Activated T-cell treated with anti-CD3 and anti-CD28 coated beads for 48 hours (primary cell): ENCODE measurements at places on chromosomes 3 and 15.

DNA sequence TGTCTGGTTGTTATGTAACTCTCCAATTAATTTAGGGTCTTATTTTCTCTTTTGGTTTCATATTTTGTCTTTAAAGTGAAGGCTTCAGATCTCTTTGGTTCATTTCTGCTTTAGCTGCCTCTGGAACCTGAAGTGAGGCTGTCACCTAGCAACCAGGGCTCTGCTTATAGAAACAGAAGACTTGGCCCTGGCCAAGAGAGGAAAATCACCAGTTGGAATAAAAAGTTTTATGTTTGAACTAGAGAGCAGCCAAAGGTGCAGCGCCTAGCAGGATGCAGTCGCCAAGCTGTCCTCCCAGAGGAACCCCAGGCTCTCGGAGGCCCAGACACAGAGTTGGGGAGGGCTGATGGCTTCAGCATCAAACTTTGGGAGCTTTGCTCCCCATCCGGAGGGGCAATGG lies 41.1 kb downstream of the LYZL4 start:
- DNase-seq = no peak

GRCh38 chr3:150296123-150296735 lies 111.9 kb upstream of the TSC22D2 start:
- no peak for DNase-seq

DNA sequence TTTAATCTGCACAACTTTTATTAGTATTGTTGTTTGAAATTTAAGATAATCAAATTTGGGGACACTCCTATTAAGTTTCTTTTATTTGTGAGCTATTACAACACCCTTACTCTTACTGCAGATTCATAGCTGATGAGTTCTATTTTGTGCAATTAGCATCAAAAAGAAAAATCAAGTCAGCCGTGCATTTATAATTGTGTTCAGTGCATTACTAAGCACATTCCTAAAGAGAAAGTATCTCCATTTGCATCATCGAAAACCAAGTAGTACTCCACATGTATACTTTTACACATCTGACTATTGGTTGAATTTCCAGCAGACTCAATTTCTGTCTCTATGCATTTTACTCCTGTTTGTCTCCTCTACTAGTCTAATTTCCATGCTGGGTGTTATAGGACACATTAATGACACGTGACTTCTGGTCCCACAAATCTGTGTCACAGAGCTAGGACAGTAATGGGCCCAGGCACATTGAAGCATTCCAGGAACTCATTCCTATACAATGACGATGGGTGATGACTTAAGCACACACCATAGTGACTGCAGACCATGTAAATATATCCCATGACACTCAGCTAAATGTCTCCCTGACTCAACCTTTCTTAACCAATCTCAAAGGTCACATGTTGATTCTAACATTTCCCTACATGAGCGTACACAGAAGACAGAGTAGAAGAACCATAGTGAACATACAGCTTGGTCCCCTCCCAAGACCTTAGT lies 477.5 kb downstream of the LPP start:
- DNase-seq = no peak

- no peak for DNase-seq
These were observed 17.4 kb upstream of the TRMT10C start for GRCh38 chr3:101544161-101544850.

- no peak for DNase-seq
These were observed 128.3 kb downstream of the MAP2K5 start for GRCh38 chr15:67670647-67671305.

GRCh38 chr15:88802250-88802990 lies 816 bp upstream of the ACAN start:
- no peak for DNase-seq

GRCh38 chr15:60945196-60945595 lies 283.9 kb downstream of the RORA start:
- no peak for DNase-seq

DNA sequence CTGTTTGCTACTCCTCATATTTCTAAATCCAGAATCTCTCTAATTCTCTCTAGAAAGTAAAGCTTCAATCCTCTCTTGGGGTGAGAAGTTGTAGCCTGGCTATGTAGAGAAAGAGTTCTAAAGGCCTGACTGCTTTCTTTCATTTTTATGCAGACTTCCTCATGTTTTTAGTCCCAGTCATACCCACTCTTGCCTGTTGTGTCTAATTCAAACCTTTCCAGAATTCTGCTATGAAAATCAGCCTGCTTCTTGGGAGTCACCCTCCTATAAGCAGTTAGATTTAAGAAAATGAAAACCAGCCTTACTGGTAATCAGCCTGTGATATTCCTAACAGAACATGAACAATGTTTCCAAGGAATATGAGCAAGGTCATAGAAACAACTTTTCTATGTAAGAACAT lies 14.8 kb upstream of the ZNF639 start:
- DNase-seq = no peak

DNA sequence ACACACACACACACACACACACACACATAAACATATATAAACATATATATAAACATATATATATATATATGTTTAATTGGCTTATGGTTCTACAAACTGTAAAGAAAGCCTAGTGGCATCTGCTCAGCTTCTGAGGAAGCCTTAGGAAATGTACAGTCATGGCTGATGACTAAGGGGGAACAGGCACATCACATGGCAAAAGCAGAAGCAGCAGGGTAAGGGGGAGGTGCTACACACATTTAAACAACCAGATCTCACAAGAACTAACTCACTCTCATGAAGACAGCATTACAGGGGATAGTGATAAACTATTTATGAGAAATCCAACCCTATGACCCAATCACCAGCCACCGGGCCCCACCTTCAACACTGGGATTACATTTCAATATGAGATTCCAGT lies 922.9 kb downstream of the SI start:
- DNase-seq = no peak

- DNase-seq = no peak
These were observed 41.6 kb downstream of the PIK3CA start for GRCh38 chr3:179189759-179190158.

GRCh38 chr3:86388820-86389219 lies 602.1 kb downstream of the VGLL3 start:
- no peak for DNase-seq

DNA sequence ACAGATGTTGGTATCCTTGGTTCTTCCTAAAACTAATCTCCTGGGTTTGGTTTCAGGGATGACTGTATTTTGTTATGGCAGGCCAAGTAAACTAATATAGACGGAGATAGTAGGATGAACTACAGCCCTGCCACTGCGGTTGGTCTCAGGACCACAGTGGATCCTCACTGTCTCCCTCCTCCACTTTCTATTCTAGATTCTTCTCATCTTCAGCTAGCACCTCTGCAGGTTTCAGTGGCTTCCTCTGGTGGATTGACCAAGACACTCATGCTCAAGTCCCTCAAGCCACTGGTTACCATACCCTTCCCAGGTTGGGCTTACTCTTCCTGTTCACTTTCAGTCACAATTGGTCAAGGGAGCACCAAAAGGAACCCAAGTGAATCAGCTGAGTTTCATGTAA lies 71.1 kb upstream of the CLDN18 start:
- no peak for DNase-seq

DNA sequence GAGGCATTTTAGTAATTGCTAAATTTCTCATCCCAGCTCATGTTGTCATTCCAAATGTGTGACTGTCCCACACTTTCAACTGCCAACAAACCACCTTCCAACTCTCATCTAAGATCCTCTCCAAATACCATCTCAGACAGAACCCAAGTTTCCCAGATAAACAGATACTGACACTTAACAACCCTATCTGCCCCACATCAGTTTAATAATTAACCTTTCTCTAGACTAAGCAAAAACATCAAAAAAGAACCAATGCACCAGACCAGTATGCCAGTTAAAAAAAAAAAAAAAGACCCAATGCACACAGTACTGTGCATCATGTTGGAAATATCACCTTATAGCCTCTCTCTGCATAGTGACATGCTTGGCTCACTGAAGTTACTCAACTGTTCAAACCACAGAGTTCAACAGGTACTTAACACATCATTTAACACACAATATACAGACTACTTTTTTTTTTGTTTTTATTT lies 5.5 kb downstream of the SFMBT1 start:
- no peak for DNase-seq

GRCh38 chr3:56157693-56158362 lies 310.4 kb downstream of the ERC2 start:
- DNase-seq = no peak

DNA sequence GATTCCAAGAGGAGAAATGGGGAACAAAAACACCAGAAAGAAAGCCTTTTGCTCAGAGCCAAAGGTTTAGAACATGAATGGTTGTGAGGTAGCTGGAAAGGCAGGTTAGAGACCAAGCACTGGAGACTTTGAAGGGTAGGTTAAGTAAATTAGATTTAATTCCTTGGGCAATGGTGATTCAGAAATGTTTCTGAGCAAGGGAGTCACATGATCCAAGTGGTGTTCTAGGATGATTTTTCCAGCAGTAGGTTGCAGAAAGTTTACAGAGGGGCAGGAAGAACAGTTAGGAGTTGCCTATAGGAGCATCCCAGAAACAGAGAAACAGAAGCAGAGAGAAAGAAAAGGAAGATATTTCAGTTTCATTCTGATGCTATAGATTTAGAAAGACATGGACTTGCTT lies 139.8 kb downstream of the WDR76 start:
- DNase-seq = no peak

GRCh38 chr3:72680766-72681165 lies 167.5 kb downstream of the SHQ1 start:
- DNase-seq = no peak

GRCh38 chr3:179073816-179074215 lies 2.2 kb upstream of the ZMAT3 start:
- no peak for DNase-seq

GRCh38 chr15:92661956-92662355 lies 6.4 kb upstream of the FAM174B start:
- no peak for DNase-seq

DNA sequence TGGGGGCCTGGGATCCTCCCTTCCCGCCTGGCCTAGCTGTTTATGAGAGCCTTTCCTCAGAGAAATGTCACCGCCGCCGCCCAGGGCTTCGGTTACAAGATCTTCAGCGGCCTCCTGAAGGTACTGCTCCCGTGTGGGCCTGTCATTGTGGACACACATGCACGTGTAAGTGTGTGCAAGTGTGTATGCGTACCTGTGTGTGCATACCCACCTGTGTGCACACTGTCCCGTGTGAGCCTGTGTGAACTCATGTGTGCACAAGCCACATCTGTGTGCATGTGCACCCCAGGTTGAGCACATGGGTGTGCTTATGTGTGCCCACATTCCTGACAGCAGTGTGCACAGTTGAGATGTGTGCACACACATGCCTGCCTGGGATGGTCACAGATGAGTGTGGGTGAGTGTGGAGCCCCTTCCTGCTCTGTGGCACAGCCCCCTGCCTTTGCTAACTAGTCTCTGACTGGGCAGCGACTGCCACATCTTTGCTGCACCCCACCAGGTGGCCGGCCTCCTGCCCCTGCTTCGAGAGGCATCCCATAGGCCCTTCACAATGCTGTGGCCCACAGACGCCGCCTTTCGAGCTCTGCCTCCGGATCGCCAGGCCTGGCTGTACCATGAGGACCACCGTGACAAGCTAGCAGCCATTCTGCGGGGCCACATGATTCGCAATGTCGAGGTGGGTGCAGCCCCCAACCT lies 14.1 kb downstream of the NT5DC2 start:
- DNase-seq = no peak

GRCh38 chr15:41115652-41116115 lies 396 bp downstream of the INO80 start:
- DNase-seq = peak; percentile 67

DNA sequence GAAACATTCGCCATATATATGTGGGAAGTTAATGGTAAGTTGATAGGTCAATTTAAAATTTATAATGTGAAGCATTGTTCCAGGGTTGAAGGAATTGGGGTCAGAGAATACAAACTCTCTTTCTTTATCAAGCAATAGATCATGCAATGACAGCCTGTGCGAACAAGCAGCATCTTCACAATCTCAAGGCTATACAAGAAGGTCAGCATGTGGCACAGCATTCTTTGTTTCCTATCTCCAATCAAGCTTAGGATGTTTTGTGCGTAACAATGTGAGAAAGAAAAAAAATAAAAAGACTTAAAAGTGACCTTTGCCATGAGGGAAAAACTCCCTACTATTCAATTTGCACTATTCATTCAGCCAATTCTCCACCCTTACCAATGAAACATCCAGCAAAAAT lies 288.1 kb upstream of the NECTIN3 start:
- DNase-seq = no peak

- no peak for DNase-seq
These were observed 119.2 kb upstream of the ALDH1A3 start for GRCh38 chr15:100760357-100760903.

GRCh38 chr3:190877925-190878324 lies 15.4 kb upstream of the GMNC start:
- DNase-seq = peak; percentile 18

GRCh38 chr3:1848935-1849334 lies 249.7 kb upstream of the CNTN4 start:
- no peak for DNase-seq

GRCh38 chr15:60096157-60096556 lies 92.0 kb downstream of the FOXB1 start:
- no peak for DNase-seq

DNA sequence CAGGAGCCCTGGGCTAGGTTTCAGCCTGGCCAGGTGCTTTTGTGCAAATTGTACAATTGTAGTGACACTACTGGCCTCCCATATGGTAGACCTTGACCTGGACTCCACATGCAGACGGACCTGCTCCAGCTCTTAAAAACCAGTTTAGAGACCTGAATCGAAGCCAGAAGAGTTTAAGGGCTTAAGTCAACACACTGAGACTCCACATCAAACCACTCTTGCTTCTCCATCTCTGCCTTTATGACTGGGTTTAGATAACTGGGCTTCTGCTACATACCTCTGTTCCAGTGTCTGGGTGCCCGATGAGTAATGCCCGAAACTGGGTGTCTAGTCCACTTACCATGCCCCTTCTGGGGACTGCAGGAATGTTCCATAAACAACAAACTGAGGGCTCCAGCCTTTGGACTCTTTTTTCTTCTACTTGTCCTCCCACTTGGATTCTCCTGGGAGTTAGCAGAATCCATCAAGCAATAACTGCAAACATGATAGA lies 32.8 kb downstream of the TMEM212 start:
- no peak for DNase-seq

- no peak for DNase-seq
These were observed 167.3 kb downstream of the ALCAM start for GRCh38 chr3:105533960-105534359.

DNA sequence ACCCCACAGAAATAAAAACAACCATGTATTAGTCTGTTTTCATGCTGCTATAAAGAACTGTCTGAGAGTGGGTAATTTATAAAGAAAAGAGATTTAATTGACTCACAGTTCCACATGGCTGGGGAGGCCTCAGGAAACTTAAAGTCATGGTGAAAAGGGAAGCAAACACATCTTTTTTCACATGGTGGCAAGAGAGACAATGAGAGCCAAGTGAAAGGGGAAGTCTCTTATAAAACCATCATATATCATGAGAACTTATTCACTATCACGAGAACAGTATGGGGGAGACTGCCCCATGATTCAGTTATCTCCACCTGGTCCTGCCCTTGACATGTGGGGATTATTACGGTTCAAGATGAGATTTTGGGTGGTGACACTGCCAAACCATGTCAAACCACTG lies 141.5 kb downstream of the ZMAT3 start:
- DNase-seq = no peak

- no peak for DNase-seq
These were observed 179.8 kb downstream of the ZPLD1 start for GRCh38 chr3:102614585-102614984.

GRCh38 chr3:23113455-23114171 lies 89.5 kb upstream of the UBE2E2 start:
- DNase-seq = no peak
